ENCODE measurements at places on chromosomes 3 and 15.

GRCh38 chr3:63921741-63922482 is 9.7 kb upstream of the SCAANT1 start:
- DNase-seq = no peak

- DNase-seq = no peak
These were observed 118.3 kb upstream of the TRIM42 start for GRCh38 chr3:140559546-140559945.

DNA sequence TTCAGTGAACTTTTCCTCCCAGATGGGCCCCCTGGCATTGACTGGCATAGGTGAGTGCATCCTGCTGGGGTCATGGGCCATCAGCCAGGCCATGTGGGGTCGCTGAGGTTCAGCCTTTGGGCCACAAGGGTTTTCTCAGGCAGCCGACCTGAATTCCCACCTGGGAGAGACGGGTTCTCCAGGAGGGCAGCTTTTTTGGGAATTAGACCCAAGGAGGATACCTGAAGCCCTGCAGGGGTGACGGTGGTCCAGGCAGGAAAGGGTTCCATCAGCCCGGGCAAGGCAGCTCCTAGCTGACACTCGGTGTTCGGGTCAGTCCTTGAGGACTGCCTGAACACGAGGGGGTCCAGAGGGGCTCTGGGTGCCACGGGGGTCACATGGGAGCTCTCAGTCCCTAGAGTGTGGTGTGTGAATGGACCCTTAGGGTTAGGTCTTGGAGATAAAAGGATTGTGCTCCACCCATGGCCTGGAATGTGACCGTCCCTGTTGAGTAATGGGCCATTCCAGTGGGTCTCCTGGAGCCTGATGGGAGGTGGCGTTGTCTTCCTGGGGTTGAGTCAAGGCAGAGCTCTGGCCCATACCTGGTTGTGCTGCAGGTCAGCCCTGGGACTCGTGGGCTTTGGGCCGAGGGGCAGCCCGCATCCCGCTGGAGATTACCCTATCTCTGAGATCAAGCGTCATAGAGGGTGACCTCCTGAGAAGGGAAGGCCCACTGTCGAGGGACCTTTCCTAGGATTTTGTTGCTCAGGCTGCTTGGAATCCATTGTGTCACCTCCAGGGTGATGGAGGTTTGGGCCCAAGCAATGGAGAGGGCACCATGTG is 192.8 kb downstream of the UBE3A start:
- no peak for DNase-seq

GRCh38 chr15:100918034-100918689 is 995 bp upstream of the LRRK1 start:
- DNase-seq = peak; percentile 58

- no peak for DNase-seq
These were observed 42.1 kb upstream of the RASA2 start for GRCh38 chr3:141444586-141445285.

GRCh38 chr3:67292356-67293121 is 294.4 kb downstream of the KBTBD8 start:
- no peak for DNase-seq

DNA sequence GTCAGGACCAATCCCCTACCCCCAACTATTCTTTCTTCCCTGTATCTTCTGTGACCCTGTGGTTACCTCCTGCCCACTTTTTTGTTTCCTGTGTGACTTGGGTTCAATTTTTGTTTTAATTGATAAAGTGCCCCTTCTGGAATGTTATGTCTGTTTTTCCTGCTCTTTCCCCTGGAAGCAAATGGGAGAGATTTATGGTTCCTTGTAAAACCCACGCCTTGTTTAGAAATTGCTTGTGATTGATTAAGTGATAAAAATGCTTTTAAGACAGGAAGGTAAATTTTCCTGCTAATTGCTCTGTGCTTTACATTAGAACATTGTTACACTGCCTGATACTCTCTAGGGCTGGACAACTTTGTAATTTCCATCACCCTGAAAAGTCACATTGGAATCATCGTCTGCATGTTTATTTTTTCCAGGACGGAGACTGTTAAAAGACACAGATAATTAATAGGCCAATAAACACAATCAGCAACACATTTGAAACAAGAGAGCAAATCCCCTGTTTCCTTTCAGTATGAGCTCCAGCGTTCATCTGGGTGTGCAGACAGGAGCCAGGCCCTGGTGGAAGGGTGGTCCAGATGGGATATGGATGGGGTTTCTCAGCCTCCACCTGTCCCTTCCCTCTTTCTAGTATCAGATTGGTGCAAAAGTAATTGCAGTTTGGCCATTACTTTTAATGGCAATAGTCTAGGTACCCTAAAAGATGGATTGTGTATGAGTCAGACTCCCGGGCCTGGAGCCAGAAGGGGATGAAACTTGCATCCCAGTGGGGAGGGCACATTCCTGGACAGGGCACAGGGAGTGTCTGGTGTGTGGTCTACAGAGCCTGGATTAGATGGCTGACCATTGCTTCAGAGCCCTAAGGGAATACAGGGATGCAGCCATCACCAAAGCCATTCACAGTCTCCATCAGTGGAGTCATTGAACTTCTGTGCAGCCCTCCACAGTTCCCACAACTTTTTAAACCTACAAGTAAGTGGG is 58.1 kb upstream of the AGBL1 start:
- DNase-seq = no peak

- no peak for DNase-seq
These were observed 2.3 kb upstream of the DNAH1 start for GRCh38 chr3:52313774-52314188.

DNA sequence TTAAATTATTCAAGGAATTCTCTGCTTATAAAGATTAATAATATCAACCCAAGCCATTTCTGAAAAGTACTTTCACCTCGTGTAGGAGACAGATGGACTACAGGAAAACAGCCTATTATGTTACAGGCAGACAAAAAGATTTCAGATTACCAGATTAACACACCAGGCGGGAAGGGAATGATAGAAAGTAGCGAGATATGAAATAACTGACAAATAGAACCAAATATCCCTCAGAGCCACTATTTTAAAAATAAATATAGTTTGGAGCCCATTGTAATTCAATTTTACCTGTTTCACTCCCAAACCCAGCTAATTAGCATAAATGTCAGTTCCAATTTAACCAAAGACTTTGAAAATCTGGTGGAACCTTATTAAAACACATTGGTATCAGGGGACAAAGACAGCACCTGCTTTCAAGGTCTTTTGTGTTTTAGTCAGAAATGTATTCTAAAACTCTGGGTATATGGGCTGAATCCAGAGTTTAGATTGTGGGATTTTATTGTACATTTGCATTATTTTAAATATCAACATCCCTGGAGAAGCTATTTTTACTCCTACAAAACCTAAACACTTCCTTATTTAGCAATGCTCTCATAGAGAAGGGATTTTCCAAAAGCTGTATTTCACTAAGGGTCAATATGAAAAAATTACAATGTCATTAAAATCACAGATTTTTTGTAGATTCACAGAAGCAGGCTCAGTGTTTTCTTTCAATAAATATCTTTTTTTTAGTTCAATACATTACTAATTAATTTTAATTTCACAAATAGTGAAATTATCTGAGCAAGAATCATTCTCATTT is 138.4 kb downstream of the TNIK start:
- DNase-seq = no peak

GRCh38 chr3:191139736-191140135 is 59.3 kb upstream of the OSTN start:
- no peak for DNase-seq

DNA sequence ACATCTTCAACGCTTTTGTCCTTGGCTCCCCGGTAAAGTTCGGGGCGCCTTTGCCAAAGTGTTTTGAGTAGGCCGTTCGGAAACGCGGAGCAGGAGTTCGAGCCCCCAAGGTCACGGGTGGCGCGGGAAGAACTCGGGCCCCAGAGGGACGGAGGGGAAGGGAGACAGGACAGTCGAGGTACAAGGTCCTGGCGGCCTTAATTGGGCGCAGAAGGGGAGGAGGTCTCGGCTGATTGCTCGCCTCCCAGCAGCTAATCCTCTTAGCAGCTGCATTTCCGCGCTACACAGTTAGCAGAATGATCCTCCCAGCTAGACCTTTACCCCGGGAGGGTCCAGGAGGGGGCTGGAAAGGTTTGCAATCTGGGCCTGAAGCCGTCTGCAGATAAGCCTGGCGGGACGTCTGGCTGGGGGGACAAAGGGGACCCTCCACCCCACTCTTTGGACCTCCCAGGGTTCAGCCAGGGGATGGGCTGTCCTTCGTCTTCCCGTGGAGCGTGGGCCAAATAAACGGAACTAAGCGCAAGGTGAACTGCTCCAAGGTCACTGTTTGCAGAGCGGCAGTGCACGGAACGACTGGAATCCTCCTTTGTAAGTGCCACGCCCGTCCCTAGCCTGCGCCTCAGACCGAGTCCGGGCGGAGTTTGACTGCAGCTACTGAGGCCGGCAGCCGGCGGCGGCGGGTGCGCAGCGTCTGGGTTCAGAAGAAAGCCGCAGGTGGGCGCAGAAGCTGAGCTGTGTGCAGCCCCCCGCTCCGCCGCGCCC is 7.2 kb downstream of the EOMES start:
- no peak for DNase-seq

- DNase-seq = no peak
These were observed 176.7 kb upstream of the PDZRN3 start for GRCh38 chr3:73801444-73801843.

GRCh38 chr3:171654809-171655208 is 155.5 kb downstream of the PLD1 start:
- no peak for DNase-seq

DNA sequence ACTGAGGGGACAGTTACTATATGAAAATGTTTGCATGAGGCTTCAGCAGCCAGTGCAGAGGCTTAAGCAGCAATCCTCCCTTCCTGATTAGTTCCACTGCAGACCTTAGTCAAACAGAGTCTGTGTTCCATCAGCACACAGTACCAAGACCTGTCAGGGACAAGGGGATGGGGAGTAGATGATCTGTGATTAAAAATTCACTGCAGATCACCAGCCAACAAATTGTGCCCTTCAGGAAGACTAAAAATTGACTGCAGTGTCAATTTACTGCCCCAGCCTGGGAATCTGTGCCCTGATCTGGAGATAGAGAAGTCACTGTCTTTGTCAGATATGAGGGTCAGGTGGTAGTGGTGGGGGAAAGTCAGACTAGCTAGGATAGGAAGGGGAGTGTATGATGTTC is 13.8 kb upstream of the NMNAT3 start:
- DNase-seq = no peak

- no peak for DNase-seq
These were observed 149.2 kb downstream of the RAB11A start for GRCh38 chr15:66018488-66018797.

- no peak for DNase-seq
These were observed 197.6 kb upstream of the ZPLD1 start for GRCh38 chr3:102237181-102237580.

DNA sequence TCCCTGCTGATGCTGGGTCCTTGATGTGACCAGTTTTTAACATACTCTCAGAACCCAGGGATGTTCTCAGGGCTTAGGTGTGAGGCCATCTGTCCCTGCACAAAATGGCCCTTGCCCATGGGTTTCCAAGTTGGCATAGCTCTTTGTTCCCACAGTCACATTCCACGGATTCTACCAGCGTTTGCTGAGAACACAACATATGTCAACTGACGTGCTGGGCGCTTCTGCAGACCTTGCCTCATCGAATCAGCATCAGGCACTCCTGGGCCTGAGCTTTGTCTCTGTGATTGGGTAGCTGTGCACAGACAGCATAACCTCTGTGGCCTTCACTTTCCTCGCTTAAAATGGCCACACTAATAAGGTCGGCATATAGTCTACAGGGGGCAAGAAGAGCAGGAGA is 69.0 kb downstream of the MGLL start:
- DNase-seq = no peak

DNA sequence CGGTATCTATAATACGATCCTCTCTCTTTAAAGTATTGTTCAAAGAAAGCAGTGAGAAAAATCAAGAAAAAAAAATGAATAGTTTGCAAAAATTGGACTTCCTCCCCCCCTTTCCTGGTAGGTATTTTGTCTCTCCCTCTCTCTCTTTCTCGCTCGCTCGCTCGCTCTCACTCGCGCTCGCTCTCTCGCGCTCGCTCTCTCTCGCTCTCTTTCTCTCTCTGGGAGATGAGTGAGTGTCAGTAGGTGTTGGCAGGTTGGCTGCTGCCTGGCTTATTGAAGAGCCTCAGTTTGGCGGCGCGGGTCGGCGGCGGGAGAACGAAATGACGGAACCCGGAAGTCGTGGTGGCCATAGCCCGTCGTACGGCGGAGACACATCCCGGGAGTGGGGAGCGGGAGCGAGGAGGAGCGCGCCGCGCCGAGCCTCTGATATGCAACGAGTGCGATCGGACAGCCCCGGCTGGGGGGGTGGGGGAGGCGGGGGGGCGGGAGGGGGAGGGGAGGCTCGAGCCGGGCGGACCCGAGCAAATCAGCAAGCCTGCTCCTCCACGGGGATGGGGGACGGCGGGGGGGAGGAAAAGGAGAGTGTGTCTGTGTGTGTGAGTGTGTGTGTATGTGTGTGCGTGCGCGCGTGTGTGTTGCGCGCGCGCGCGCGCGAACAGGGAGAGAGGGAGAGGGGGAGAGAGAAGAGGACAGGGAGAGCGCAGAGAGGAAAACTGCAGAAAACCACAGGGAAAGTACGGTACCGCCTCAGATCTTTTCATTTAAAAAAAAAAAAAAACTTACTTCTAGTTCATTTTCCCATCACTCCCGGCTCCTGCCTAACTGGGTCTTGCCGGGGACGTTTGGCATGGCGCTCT is at the start of gene MEIS2:
Gene MEIS2 (minus strand): TSS at position 441 of the 857 bp plus-strand sequence. CDS start 1,083 bp downstream, outside the sequence.
- peak; percentile 34 for DNase-seq

DNA sequence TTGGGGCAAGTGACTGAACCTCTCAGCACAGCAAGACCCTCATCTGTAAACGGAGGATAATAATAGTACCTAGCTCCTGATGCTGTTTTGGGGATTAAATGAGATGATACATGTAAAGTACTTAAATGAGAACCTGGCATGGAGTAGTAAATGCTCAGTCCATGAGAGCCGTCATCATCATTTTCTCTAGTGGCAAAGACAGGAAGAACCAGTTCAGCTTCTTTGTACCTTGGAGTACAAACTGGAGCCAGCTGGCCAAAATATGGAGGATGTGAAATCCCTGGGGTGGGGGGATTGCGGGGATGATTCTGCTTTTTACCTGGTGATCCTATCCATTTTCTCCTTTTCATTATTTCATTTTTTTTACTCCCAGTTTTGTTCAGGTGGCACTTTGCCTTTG is 204.2 kb upstream of the LRRN1 start:
- no peak for DNase-seq

DNA sequence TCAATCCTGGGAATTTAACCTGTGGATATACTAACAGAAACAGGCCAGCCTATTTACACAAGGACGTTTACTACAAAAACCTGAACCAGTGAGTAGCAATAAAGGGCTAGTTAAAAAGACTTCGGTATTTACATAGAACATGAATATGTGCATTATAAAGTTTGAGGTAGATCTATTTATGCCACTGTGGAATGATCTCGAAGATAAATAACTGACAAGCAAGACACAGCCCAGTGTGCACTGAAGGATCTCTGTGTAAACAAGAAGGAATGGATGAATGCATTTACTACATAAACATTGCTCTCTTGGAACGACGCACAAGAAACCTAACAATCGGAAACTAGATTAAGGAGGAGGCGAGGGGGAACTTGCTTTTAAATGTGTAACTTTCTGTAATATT is 132.0 kb upstream of the NSMCE3 start:
- DNase-seq = no peak

DNA sequence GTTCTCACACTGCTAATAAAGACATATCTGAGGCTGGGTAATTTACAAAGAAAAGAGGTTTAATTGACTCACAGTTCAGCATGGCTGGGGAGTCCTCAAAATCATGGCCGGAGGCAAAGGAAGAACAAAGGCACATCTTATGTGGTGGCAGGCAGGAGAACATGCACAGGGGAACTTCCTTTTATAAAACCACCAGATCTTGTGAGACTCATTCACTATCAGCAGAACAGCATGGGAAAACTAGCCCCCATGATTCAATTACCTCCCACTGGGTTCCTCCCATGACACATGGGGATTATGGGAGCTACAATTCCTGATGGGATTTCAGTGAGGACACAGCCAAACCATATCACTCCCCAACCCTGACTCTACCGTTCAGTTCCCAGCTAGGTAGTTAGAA is 59.7 kb upstream of the MINAR1 start:
- no peak for DNase-seq
